Left ventricle myocardium superior (tissue), 1 donor: ENCODE measurements at places on chromosomes 6 and 20. TPM values are rescaled to one million over a fixed set of nuclear protein-coding genes. Genes with fewer than 3 reads are reported as not detected.

FOXQ1 gene
- not detected for total RNA-seq

GPR6 gene
- total RNA-seq, result not detected

MATN4 gene
- total RNA-seq, result not detected

ADGB gene
- not detected for total RNA-seq

SLC17A5 gene
- 4.9 TPM for total RNA-seq

ERMARD gene
- 9.4 TPM for total RNA-seq

C20orf144 gene
- total RNA-seq, result not detected

TP53TG5 gene
- total RNA-seq, result 2.1 TPM

PHACTR3 gene
- 6.8 TPM for total RNA-seq

NAPB gene
- 6.0 TPM for total RNA-seq
